Vagina (tissue), 2 donors: ENCODE measurements at places on chromosomes 6 and 20. TPM values are rescaled to one million over a fixed set of nuclear protein-coding genes. Genes with fewer than 3 reads are reported as not detected.

DNA sequence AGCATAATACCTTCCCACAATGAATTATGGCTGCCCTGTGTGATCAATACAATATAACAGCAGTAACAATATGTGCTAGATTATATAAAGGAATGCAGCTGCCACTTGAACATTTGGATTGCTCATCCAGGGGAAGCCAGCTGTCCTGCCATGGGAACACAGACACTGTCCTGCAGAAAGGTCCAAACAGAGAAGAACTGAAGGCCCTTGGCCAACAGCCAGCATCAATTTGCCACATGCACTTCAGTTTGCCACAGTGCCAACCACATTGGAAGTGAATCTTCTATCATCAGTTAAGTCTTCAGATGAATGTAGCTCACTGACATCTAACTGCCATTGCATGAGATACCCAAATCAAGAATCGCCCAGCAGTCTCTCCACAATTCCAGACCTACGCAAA, 332.4 kb downstream of the PRKN start:
- DNase-seq, result no peak

DNA sequence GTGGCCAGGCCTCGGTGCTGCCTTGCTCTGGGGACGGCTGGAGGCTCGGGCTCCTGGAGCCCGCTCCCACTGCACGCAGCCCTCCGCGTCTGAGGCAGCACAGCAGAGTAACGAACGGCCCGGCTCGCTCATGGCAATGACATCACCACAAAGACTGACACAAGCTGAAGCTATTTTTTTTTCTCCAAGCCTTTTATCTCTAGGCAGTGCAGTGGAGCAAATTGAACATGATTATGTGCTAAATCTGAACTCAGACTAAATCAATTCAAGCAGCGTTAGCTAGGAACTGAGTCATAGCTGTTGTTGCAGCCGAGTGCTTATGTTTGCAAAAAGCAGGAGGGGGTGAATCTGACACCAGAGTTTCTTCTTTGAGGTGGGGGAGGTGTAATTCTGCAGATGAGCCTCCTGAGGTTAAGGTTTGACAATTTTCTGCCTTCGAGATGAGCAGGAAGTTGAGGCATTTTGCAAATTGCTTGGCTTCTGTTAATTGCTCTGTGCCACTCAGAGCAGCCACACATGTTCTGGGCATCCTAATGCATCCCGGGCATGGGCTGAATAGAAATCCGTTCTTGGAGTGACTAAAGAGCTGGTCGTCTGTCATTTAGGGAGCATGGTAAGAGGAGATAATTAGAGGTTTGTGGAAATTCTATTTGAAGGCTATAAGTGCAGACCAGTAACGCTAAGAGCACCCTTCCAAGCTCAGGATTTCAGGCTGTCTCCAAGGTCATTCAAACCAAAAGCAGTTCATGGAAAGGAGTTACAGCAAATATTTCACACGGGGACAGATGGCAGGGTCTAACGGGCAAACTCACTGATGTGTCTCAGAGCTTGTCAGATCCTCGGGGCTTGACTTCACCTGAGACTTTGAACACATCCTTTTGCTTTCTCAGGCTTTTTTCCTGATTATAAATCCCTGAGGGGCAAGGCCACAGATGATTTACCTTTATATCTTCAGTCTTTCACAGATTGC, 155.1 kb upstream of the ENPP5 start:
- DNase-seq, result no peak

GRCh38 chr6:56851074-56851473, 103.8 kb upstream of the BEND6 start:
- no peak for DNase-seq

DNA sequence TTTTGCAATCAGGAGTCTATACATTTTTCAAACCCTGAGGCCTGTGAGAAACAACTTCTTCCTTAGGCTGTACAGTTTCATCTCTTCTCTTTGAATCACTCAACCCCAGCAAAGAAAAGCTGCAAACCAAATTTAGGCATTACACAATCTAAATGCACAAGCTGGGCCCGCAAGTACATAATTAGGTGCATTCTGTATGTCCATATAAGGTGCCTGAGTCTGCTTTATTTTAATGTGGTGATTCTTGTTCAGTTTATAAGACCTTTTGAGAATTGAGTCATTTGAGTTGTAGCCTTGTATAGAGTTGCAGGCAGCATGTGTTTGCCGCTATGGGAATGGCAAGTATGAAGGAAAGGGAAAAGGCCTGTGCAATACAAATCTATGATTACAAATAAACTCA, 709.6 kb upstream of the MARCKS start:
- no peak for DNase-seq

GRCh38 chr6:11381801-11382513, 149.5 kb upstream of the NEDD9 start:
- no peak for DNase-seq

- no peak for DNase-seq
Observed at GRCh38 chr6:72720464-72720863, 98.6 kb downstream of the KCNQ5 start.

DNA sequence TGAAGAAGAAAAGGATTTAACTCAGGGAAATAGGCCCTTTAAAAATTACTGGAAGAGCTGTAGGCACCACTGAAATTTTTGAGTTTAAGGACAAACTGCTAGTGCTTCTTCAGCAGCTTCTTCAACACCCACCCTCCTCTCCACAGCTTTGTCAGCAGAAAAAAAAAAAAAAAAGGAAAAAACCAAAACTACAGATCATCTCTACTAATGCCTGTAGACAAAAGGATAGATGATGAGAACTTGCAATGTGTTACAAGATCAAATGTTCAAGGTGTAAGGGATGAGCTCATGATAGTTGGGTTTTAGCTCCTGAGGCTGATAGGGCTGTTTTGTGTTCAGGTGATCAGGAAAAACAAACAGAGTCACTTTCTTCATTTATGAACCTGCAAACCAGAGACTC, 55.2 kb upstream of the PREP start:
- DNase-seq, result no peak

GRCh38 chr6:74091136-74091793, 395.3 kb downstream of the CD109 start:
- no peak for DNase-seq

DNA sequence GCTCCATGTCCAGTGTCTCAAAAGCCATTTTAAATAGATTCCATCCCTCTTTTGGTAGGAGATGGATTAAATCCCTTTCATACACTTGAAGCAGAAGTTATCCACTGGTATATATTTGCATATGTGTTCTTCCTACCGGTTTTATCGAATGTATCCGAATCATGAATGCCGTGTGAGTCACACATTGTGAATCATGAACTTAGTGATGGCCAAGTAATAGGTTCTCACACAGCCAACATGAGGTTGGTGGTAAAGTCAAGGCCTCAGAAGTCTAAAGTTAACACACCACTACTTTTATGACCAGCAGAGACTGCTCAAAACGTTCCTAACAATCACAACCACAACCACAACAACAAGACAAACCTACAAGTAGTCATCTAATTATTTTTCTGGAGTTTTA, 345.5 kb downstream of the THBS2 start:
- DNase-seq, result no peak

DNA sequence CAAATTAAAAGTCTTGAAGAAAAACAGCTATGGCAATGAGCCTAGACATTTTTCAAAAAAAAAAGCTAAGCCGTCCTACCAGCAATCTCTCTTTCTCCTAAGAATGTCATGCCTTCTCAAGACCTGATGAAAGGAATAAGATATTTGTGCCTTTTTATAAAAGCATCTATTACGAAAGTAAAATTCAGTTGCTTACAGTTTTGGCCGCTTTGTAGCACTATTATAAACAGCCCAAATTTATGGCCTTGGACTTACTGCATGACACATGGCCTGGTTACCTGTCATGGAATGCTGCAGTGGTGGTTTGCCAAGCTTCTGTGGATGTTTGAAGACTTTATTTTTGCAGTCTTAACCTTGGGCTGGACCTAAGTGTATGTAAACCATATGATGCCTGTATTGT, 22.2 kb upstream of the VAPB start:
- DNase-seq, result no peak

- no peak for DNase-seq
Observed at GRCh38 chr6:81752921-81753710, 635 bp upstream of the TENT5A start.

TRIM39 gene
- 10.1 TPM for total RNA-seq

COMMD7 gene
- total RNA-seq, result 28.7 TPM

MRAP2 gene
- total RNA-seq, result 4.2 TPM

CD40 gene
- total RNA-seq, result 24.6 TPM

BCAS1 gene
- total RNA-seq, result 2.7 TPM

RBM38 gene
- total RNA-seq, result 24.8 TPM
